ENCODE measurements at places on chromosomes 12 and 14.

- no peak for DNase-seq
Observed at GRCh38 chr12:14982991-14983390, 10.1 kb downstream of the PDE6H start.

- no peak for DNase-seq
Observed at GRCh38 chr12:106919910-106920544, 35.7 kb upstream of the TMEM263 start.

DNA sequence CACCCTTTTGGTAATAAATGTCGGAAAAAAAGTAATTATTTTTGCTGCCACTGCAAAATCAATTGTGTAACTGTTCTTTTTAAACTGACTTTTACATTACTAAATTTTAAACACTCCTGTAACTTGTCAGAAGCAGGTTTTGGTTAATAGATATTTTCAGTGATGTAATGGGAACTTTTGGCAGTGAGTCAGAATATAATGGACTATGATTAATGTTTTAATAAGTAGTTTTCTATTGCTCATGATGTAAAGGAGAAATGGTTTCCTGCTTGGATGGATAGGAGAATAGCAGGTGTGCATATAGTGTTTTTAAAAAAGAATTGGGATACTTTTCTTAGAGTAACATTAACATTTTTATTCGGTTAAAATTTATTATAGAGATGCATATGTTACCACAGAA is 58.8 kb downstream of the TRMT5 start:
- DNase-seq = no peak

GRCh38 chr12:51330186-51330585 is 6.2 kb upstream of the BIN2 start:
- no peak for DNase-seq

- DNase-seq = no peak
Observed at GRCh38 chr14:21525962-21526671, at the start of gene SALL2. SALL2 (minus strand) TSS chr14:21526346; CDS start chr14:21526127, 219 bp downstream.

DNA sequence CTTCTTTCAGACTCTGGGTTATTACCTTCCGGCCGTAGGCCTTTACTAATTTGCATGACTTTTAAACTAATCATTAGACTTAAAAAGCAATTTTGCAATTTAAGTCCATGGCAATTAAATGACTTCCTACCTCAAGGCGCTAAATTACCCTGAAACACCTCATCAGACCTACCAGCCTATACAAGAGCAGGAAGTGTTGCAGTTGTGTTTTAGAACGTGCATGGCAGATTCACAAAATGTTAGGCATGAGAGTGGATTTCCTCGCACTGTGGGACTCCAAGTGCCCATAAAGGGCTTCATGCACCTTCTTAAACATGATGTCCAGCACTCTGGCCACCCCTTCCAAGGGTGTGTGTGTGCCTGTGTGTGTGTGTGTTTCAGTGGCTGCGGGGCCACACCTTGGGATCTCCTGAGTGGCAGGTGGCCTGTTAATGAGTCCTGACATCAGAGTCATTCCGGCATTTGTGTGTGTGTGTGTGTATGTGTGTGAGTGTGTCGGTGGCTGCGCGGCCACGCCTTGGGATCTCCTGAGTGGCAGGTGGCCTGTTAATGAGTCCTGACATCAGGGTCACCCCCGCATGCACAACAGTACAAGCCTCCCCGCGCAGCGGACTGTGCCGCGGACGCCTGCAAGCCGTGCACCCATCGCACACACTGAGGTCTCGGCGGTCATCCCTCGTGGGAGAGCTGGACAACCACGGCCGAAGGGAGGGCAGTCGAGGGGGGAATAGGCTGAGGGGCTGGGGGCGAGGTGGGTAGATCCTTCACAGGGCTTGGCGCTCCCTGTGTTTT is 900 bp downstream of the C2CD5 start:
- DNase-seq = no peak

DNA sequence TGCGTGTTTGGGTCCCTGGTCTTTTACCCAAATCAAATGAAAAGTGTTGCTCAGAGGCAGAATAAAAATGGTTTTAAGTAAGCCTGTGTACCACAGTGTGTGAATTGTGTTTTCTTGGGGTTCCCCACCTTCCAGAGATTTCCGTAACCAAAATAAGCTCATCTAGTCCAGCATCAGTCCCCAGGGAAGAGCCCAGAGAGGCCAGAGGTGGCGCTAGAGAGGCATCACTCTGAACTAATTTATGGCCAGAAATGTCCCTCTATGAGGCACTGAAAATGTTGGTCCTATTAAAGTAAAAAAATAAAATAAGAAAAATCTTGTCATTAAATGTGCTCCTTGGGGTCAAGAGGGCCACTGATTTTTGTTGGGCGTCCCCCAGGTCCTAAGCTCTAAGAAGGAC is 24.9 kb upstream of the PRKAB1 start:
- DNase-seq = no peak

- no peak for DNase-seq
Observed at GRCh38 chr12:44873898-44874297, 2.2 kb downstream of the NELL2 start.

DNA sequence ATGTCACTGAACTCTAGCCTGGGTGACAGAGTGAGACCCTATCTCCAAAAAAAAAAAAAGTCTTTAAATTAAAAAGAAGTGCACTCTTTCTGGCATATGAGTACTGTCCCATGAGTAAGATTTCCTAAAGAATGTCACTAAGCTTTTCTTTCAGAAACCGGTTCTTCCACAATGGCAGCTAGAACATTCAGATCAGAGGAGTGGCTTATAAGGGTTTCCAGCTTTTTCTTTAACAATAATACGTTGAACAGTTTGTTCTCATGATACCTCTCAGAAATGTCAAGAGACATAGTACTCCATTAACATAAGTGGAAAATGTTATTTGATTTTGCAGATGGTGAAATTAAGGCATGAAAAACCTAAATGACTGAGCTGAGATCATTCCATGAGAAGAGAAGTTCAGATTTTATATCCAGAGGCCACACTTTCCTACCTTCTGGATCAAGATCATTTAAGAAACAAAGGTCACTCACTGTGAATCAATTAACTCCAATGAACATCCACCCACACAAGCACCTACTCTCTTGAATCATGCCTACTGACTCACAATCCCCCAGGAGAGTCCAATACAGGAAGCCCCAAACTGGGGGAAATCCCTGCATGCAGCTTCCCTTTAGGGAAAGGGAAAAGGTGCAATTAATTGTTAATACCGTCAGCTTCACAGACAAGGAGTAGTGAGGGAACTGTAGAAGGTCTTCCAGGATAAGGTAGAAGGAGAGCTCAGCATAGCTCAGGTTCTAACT is 86.9 kb downstream of the SPTSSA start:
- no peak for DNase-seq
